ENCODE measurements at places on chromosomes 7 and 10.
A peak's percentile ranks its signal among the peaks of the same experiment; 100 is the strongest.

GRCh38 chr10:70903262-70903921 is 15.0 kb upstream of the PCBD1 start:
- DNase-seq = peak; percentile 63
- no peaks in the 10 kb centered on the region for H3K27me3 ChIP-seq
- no peaks in the 10 kb centered on the region for H3K4me1 ChIP-seq
- H3K27ac ChIP-seq = no peak overlapping the region

DNA sequence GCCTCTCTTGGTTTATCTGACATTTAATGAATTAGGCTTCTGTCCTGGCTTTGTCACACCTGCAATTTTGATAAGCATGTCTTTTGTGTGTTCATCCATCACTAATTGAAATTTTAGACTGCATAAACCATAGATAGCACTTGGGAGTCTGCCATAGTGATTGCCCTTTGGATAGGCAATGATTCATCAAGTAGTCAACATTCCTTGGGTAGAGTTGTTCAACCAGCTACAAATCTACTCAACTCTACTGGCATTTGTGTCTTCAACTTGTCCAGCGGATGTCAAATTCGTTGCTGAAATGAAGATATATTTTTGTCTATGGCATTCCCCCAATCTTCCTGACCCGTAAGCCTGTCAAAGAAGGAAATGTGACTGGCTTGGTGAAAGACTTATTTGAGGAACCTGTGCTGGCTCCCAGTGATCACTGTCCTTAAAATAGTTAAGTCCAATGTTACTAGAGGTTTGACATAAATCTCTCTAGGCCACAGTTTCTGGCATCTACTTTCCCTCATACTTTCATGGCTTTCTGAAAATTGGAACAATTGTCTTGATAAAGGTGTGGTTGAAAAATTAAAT is 33.7 kb upstream of the CREB5 start:
- H3K4me3 ChIP-seq = no peak overlapping the region
- no peaks in the 10 kb centered on the region for H3K27me3 ChIP-seq
- no peaks in the 10 kb centered on the region for H3K36me3 ChIP-seq
- DNase-seq = no peak
- H3K27ac ChIP-seq = no peak overlapping the region

GRCh38 chr10:61830846-61831273 is 70.6 kb upstream of the ARID5B start:
- no peaks in the 10 kb centered on the region for H3K36me3 ChIP-seq
- H3K4me3 ChIP-seq = no peak overlapping the region
- H3K27me3 ChIP-seq = no peaks in the 10 kb centered on the region
- no peak for DNase-seq
- H3K4me1 ChIP-seq = no peaks in the 10 kb centered on the region

- no peaks in the 10 kb centered on the region for H3K4me1 ChIP-seq
- no peaks in the 10 kb centered on the region for H3K36me3 ChIP-seq
- no peak for DNase-seq
- peak overlapping the region; percentile 87 for H3K4me3 ChIP-seq
- H3K27me3 ChIP-seq = no peaks in the 10 kb centered on the region
These were observed 1.2 kb downstream of the TRDMT1 start for GRCh38 chr10:17200001-17200911.

DNA sequence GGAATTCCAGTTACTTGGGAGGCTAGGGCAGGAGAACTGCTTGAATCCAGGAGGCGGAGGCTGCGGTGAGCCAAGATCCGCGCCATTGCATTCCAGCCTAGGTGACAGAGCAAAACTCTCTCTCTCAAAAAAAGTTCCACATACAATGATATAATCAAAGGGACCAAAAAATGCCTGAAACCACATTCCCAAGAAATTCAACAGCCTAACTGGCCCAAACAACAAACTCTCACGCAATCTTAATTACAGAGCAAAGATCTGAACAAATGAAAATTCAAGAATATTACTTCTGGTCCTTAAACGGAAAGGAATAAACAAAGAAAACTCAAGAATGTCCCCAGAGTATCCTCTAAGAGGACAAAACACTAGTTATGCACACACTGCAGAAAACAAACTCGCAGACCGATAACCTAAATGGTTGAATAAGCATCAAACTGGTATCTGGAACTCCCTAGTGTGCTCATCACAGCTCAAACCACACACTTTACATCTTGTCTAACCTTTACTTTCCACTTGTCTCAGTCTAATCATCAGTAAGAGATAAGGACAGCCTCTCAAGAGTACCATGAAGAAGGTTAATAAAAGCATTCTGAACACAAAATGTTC is 3.7 kb downstream of the OGA start:
- peak overlapping the region; percentile 100 for H3K4me3 ChIP-seq
- no peak for DNase-seq
- H3K36me3 ChIP-seq = peaks cover 35% of the 10 kb centered on the region
- no peaks in the 10 kb centered on the region for H3K27me3 ChIP-seq
- H3K27ac ChIP-seq = no peak overlapping the region
- no peaks in the 10 kb centered on the region for H3K4me1 ChIP-seq

DNA sequence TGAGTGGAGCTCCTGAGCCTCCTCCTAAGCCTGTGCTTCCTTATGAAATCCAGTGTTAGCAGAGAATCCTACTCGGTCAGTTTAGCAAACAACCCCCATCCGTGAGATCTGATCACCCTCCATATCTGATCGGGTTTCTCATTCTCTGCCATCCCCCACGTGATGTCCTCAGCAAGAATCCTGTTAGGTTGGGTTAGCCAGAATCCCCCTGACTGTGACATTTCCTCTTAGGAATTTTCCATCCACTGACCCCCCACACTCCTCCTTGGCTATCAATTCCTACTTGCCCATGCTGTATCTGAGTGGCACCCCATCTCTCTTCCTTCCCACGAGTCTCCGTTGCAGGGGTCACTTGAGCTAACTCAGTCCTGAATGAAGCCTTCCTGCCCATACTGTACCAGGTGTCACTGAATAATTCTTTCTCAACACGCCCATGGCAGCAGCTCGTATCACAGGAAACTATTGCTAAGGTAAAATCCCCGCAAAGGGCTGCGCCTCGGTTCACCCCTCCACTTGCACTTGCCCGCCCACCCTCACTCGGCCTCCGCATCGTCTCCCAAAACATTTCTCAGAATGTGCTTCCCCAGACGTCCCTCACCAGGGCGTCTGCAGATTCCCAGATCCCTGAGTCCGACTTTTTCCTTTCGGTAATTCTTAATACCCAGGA is 44.1 kb downstream of the MYOF start:
- no peaks in the 10 kb centered on the region for H3K4me1 ChIP-seq
- no peak overlapping the region for H3K4me3 ChIP-seq
- H3K36me3 ChIP-seq = no peaks in the 10 kb centered on the region
- peak overlapping the region; percentile 95 for H3K27ac ChIP-seq

- peak overlapping the region; percentile 32 for H3K27ac ChIP-seq
- no peaks in the 10 kb centered on the region for H3K36me3 ChIP-seq
- no peak for DNase-seq
- H3K4me3 ChIP-seq = no peak overlapping the region
- peaks cover 6% of the 10 kb centered on the region for H3K4me1 ChIP-seq
These were observed 81.8 kb downstream of the NT5C2 start for GRCh38 chr10:103111031-103111917.

- DNase-seq = no peak
- H3K36me3 ChIP-seq = no peaks in the 10 kb centered on the region
- H3K27ac ChIP-seq = no peak overlapping the region
- H3K4me1 ChIP-seq = no peaks in the 10 kb centered on the region
- no peak overlapping the region for H3K4me3 ChIP-seq
These were observed 142.8 kb downstream of the DNAJC1 start for GRCh38 chr10:21860718-21861117.

DNA sequence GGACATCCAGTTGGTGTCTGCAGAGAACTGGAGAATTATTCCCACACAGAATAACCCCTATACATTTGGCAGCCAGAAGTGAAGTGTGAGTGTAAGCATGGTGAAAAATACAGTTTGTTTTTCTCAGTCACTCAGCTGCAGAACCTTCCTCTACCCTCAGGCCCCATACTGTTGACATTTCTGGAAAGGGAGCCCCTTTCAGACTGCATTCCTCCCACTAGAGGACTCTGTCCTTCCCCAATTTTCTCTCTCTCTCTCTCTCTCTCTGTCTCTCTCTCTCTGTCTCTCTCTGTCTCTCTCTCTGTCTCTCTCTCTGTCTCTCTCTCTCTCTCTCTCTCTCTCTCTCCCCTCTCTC is 86.8 kb upstream of the STEAP1B start:
- no peaks in the 10 kb centered on the region for H3K36me3 ChIP-seq
- DNase-seq = no peak
- no peak overlapping the region for H3K27ac ChIP-seq
- no peaks in the 10 kb centered on the region for H3K27me3 ChIP-seq

GRCh38 chr10:86226016-86226415 is 140.6 kb downstream of the GRID1 start:
- H3K36me3 ChIP-seq = no peaks in the 10 kb centered on the region
- no peak overlapping the region for H3K27ac ChIP-seq
- no peak for DNase-seq
- no peak overlapping the region for H3K4me3 ChIP-seq
- no peaks in the 10 kb centered on the region for H3K4me1 ChIP-seq

- no peaks in the 10 kb centered on the region for H3K36me3 ChIP-seq
- H3K4me1 ChIP-seq = no peaks in the 10 kb centered on the region
- no peaks in the 10 kb centered on the region for H3K27me3 ChIP-seq
- DNase-seq = no peak
- H3K4me3 ChIP-seq = no peak overlapping the region
These were observed 1106.2 kb upstream of the CELF2 start for GRCh38 chr10:9911488-9911887.

DNA sequence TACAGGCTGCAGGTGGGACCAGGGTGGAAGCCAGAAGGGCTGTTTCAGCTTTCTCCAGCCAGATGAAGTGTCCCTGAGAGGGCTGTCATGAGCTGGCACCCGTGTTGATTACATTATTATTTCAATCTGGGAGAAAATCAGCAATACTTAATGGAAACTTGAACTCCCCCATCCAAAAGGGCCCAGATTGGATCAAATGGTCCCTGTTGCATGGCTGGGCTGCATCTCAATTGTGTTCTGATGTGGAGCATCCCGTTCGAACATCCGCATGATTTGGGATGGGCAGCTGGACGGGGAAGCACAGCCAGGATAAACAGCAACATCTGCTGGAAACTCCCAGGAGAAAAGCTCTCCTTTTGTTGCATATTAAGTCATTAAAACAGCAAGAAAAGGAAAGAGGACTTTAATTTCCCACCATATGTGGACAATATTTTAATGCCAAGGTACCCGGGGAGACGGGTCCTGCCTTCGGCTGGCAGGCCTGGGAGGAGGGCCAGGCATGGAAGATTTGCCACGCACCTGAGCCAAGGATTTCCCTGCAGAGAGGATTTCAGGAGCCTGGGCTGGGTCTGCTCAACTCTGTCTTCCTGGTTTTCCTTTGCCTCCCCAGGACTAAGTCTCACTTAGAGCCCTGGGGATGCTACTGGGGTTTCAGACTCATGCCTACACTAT is 52.4 kb downstream of the NPTX2 start:
- H3K27me3 ChIP-seq = no peaks in the 10 kb centered on the region
- H3K4me3 ChIP-seq = no peak overlapping the region
- H3K27ac ChIP-seq = no peak overlapping the region
- DNase-seq = no peak
- H3K4me1 ChIP-seq = no peaks in the 10 kb centered on the region

- H3K36me3 ChIP-seq = no peaks in the 10 kb centered on the region
- H3K4me3 ChIP-seq = no peak overlapping the region
- no peaks in the 10 kb centered on the region for H3K27me3 ChIP-seq
- no peak overlapping the region for H3K27ac ChIP-seq
- DNase-seq = no peak
These were observed 239.5 kb downstream of the KIAA1217 start for GRCh38 chr10:24448351-24448999.

DNA sequence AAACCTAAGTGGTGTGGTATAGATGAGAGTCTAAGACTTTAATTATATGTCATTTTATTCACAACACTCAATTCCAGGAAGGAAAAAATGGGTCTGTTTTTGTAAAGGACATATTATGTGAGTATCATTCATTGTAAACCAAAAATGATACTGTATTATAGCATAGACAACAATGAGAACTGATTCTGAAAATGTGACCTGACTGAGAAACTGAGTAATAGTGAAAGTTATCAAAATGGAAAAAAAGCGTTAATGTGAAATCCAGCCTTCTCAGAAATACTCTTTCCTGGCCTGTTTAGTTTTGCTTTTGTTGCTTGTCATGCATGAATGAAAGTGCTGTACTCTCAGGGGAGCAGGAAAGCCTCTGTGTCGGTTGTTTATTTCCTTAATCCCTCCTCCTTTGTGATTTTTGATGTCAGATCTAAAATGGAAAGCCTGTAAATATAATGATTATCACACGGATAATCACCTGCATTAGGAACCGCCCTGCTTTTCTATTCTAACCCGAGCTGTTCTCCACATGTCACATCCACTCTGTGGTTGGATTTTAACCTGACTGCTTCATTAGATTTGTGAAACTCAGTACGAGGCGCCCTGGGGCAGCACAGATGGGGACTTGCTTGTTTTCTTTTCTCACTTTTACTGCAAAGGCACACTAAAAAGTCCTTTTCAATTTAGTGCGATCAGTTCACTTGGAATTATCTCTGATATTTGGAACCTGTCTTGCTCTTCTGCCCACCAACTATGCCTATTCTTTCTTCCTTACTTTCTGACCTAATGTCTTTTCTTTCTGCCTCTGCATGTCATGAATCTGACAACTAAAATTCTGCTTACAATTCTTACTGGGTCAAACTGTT is 240.9 kb upstream of the KAT6B start:
- peak overlapping the region; percentile 11 for H3K4me3 ChIP-seq
- DNase-seq = peak; percentile 62
- no peaks in the 10 kb centered on the region for H3K27me3 ChIP-seq

DNA sequence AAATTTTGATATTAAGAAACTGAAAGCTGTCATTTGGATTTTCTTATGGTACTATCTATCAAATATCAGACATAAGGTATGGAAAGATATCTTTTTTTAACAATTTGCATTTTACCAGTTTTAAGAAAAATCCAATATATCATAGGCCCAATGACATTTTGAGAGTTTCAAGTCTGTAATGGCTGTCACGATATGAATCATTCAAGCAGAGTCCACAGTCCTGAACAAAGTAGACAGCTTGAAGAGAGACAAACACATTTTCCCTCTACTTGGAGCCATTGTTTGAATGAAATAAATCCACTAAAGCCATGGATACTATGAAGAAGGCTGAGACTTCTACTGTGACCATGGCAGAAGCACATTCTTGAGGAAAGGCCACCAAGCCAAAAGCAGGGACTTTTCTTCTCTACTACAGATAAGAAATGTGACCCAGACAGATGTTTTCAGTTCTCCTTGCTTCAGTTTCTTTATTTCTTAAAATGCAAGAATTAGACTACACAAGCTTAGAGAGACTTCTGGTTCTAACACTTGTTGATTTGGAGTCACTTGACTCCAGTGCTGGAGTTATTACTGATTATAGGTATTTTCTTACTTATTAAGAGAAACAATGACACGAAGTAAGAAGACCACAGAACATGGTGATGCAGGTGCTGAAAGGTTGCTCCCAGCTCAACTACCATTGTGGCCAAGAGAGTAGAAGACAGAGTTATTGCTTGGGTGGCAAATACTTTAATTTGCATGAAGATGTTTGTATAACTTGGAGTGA is 429.1 kb downstream of the KIF20B start:
- no peaks in the 10 kb centered on the region for H3K27me3 ChIP-seq
- H3K4me3 ChIP-seq = no peak overlapping the region
- no peaks in the 10 kb centered on the region for H3K4me1 ChIP-seq
- no peaks in the 10 kb centered on the region for H3K36me3 ChIP-seq

Measured in Peyer's patch (tissue), 4 donors.